ENCODE measurements at places on chromosomes 5 and 9. TPM values are rescaled to one million over a fixed set of nuclear protein-coding genes. Genes with fewer than 3 reads are reported as not detected.

Gene ARSI
- total RNA-seq: 15.2 TPM

Gene SLC2A6
- 2.9 TPM for total RNA-seq

Gene MOB3B
- under 0.01 TPM for total RNA-seq

Gene ZDHHC11B
- not detected for total RNA-seq

Gene SMIM33
- total RNA-seq: not detected

Gene FOXD4L4
- total RNA-seq: under 0.01 TPM

Gene CCDC180
- total RNA-seq: 0.90 TPM

Gene RASEF
- total RNA-seq: under 0.01 TPM

Gene ANKH
- 5.6 TPM for total RNA-seq

Gene SLC23A1
- total RNA-seq: not detected

Gene INSL4
- not detected for total RNA-seq

Gene UNC5A
- total RNA-seq: not detected

Gene ZFP2
- 0.56 TPM for total RNA-seq

DNA sequence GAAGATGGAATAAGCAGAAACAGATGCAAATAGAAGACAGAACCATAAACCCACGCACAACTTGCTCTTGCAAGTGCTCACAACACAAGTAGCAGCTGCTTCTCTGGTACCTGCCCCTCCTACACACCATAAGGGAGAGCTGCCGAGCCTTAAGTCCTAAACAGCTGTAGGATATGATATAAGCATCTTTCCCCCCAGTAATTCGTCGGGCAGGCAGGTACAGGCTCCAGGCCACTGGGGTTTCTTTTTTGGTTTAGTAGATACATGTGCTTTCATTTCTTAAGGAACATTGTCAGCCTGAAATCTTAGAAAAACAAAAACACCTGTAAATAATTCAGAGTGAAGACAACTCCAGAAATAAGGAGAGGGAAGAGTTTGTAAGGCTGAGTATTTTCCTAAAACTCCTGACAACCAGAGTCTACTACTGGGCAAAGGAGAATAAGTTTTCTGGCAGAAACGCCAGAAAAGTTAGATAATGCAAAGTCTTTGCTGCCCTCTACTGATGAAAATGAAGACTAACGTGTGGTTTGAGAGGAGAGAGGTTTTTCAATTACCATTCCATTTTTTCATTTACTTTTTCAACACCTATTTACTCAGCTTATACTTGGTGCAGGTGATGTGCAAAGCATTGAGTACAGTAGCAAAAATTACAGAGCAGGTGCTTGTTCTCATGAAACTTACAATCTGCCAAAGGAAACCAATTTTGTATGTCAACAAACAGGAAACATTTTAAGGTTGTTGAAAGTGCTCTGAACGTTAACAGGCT, 20.1 kb upstream of the TCERG1 start:
- peaks cover 16% of the 10 kb centered on the region for H3K27me3 ChIP-seq
- H3K4me3 ChIP-seq: no peak overlapping the region
- DNase-seq: peak; percentile 52
- H3K4me1 ChIP-seq: no peaks in the 10 kb centered on the region

GRCh38 chr5:62477801-62478200, 65.2 kb downstream of the IPO11 start:
- DNase-seq: peak; percentile 83
- no peak overlapping the region for H3K27ac ChIP-seq
- H3K4me1 ChIP-seq: peaks cover 6% of the 10 kb centered on the region
- H3K4me3 ChIP-seq: no peak overlapping the region
- no peaks in the 10 kb centered on the region for H3K36me3 ChIP-seq

GRCh38 chr9:29769019-29769418, 2195.7 kb upstream of the C9orf72 start:
- H3K27ac ChIP-seq: no peak overlapping the region
- no peak overlapping the region for H3K4me3 ChIP-seq
- no peaks in the 10 kb centered on the region for H3K4me1 ChIP-seq

DNA sequence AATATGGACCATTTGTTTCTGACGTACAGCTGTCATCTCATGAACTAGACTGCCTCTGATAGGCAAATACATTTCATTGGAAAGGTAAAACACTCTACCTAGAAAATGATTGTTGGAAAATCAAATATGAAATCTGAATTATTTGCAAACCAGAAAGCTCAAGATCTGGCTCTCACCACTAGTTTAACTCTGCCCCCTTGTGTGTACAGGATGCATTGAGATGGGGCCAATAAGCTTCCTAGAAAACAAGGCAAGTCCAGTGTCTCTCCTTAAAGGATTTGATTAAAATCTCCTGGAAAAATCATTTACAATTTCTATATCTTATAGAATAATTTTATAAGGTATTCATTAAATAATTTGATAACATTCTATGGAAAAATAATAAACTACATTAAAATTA, 311.9 kb upstream of the ANKH start:
- H3K27me3 ChIP-seq: no peaks in the 10 kb centered on the region
- H3K36me3 ChIP-seq: no peaks in the 10 kb centered on the region
- H3K4me1 ChIP-seq: no peaks in the 10 kb centered on the region

GRCh38 chr5:72649449-72649848, 142.2 kb upstream of the ZNF366 start:
- peaks cover 1% of the 10 kb centered on the region for H3K27me3 ChIP-seq
- peaks cover 4% of the 10 kb centered on the region for H3K4me1 ChIP-seq
- H3K27ac ChIP-seq: no peak overlapping the region
- no peaks in the 10 kb centered on the region for H3K36me3 ChIP-seq
- H3K4me3 ChIP-seq: no peak overlapping the region

GRCh38 chr5:168714046-168714445, 134.9 kb upstream of the PANK3 start:
- H3K27me3 ChIP-seq: no peaks in the 10 kb centered on the region
- no peaks in the 10 kb centered on the region for H3K36me3 ChIP-seq
- H3K4me1 ChIP-seq: peaks cover 7% of the 10 kb centered on the region
- no peak overlapping the region for H3K4me3 ChIP-seq
- peak; percentile 47 for DNase-seq

GRCh38 chr9:101458963-101459631, 23.5 kb upstream of the ALDOB start:
- no peaks in the 10 kb centered on the region for H3K36me3 ChIP-seq
- no peak overlapping the region for H3K27ac ChIP-seq
- peaks cover 5% of the 10 kb centered on the region for H3K4me1 ChIP-seq
- no peaks in the 10 kb centered on the region for H3K27me3 ChIP-seq
- H3K4me3 ChIP-seq: no peak overlapping the region
- DNase-seq: peak; percentile 83

DNA sequence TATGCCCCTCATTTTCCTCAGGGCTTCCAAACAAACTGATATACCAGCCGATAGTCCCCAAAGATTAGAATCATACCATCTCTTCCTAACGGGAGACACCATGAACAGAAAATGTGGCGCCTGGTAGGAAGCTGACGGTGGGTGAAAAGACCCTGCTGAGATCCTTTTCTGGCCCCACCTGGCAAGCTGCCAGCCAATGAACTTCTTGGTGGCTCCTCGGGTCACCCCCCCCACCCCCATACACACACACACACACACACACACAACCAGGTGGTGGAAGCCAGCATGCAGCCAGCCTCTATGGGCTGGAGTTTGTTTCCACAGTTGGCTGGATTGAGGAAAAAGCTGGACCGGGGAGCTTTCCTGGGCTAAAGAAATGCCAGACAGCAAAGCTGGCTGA, 4.8 kb upstream of the CCIN start:
- 0 out of 2 replicates have a peak overlapping the region, but pooled peaks have one; percentile 3 for H3K27ac ChIP-seq
- H3K4me3 ChIP-seq: no peak overlapping the region
- peaks cover 31% of the 10 kb centered on the region for H3K4me1 ChIP-seq
- H3K27me3 ChIP-seq: no peaks in the 10 kb centered on the region
- no peak for DNase-seq

GRCh38 chr9:37215830-37216229, 95.5 kb downstream of the ZCCHC7 start:
- H3K4me3 ChIP-seq: no peak overlapping the region
- H3K4me1 ChIP-seq: no peaks in the 10 kb centered on the region
- DNase-seq: peak; percentile 55
- no peaks in the 10 kb centered on the region for H3K36me3 ChIP-seq
- no peaks in the 10 kb centered on the region for H3K27me3 ChIP-seq
- no peak overlapping the region for H3K27ac ChIP-seq

- H3K27me3 ChIP-seq: no peaks in the 10 kb centered on the region
- H3K36me3 ChIP-seq: no peaks in the 10 kb centered on the region
- H3K27ac ChIP-seq: peak overlapping the region; percentile 79
- peak overlapping the region; percentile 65 for H3K4me3 ChIP-seq
- peaks cover 2% of the 10 kb centered on the region for H3K4me1 ChIP-seq
Measured at GRCh38 chr5:14872070-14872989, 752 bp upstream of the ANKH start.

GRCh38 chr5:129972465-129973141, 68.3 kb downstream of the CHSY3 start:
- no peak overlapping the region for H3K4me3 ChIP-seq
- no peak for DNase-seq

DNA sequence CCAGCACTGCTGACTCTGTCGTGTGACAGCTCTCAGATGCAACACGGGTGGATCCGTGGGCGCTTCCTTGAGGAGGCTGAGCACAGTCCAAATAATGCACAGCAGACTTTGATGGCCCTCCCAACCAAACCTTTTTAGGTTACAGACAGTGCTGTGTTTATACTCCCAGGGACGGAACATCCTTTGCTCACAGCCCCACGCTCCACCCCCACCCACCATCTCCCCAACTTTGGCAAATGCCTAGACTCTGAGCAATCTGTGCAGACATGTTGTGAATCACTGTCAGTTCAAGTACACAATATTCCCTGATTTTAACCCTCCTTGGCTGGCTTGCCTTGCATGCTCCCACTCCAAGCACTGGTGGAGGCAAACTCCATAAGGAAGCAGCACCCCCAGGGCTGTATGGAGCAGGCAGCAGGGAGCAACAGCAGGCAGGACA, 324.6 kb downstream of the MLLT3 start:
- no peaks in the 10 kb centered on the region for H3K27me3 ChIP-seq
- no peaks in the 10 kb centered on the region for H3K36me3 ChIP-seq
- DNase-seq: peak; percentile 88
- peak overlapping the region; percentile 36 for H3K27ac ChIP-seq

- no peak for DNase-seq
- no peak overlapping the region for H3K27ac ChIP-seq
- H3K4me3 ChIP-seq: no peak overlapping the region
Measured at GRCh38 chr5:57900381-57900944, 417.9 kb upstream of the ACTBL2 start.

GRCh38 chr5:40678460-40679147, 1.1 kb upstream of the PTGER4 start:
- H3K27ac ChIP-seq: peak overlapping the region; percentile 63
- no peaks in the 10 kb centered on the region for H3K36me3 ChIP-seq
- peak overlapping the region; percentile 94 for H3K4me3 ChIP-seq
- peaks cover 13% of the 10 kb centered on the region for H3K4me1 ChIP-seq

- DNase-seq: no peak
- no peak overlapping the region for H3K27ac ChIP-seq
- H3K27me3 ChIP-seq: no peaks in the 10 kb centered on the region
- H3K4me3 ChIP-seq: no peak overlapping the region
- H3K36me3 ChIP-seq: peaks cover 73% of the 10 kb centered on the region
- peaks cover 38% of the 10 kb centered on the region for H3K4me1 ChIP-seq
Measured at GRCh38 chr5:14414656-14415023, 167.0 kb upstream of the OTULINL start.

- H3K4me1 ChIP-seq: peaks cover 7% of the 10 kb centered on the region
- no peaks in the 10 kb centered on the region for H3K27me3 ChIP-seq
- peaks cover 54% of the 10 kb centered on the region for H3K36me3 ChIP-seq
- H3K27ac ChIP-seq: peak within 1 kb of the TSS; percentile 73
- DNase-seq: peak; percentile 56
- peak within 1 kb of the TSS; percentile 90 for H3K4me3 ChIP-seq
Measured at GRCh38 chr9:136439481-136440408, at the start of gene INPP5E. Gene INPP5E (minus strand): TSS chr9:136439845. CDS start chr9:136439419, 426 bp downstream.

DNA sequence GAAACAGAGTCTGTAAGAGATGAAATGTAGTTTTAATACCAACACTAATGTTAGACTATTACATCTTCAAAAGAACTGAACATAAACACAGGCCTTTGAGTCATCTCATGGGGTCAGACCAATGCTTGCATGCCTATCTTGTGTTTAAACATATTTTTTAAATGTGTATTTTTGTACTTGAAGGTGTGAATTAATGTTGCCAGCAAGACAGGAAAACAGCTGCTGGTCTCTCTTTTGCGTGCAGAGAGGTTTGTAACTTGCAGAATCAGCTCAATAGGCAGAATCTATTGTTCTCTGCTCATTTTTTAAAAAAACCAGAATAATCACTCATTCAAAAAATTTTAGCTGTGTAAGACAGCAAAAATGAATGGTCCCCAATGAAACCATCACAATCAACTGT, 180.2 kb downstream of the ALDH1A1 start:
- peak; percentile 7 for DNase-seq
- H3K4me1 ChIP-seq: no peaks in the 10 kb centered on the region
- no peak overlapping the region for H3K4me3 ChIP-seq
- no peaks in the 10 kb centered on the region for H3K27me3 ChIP-seq

DNA sequence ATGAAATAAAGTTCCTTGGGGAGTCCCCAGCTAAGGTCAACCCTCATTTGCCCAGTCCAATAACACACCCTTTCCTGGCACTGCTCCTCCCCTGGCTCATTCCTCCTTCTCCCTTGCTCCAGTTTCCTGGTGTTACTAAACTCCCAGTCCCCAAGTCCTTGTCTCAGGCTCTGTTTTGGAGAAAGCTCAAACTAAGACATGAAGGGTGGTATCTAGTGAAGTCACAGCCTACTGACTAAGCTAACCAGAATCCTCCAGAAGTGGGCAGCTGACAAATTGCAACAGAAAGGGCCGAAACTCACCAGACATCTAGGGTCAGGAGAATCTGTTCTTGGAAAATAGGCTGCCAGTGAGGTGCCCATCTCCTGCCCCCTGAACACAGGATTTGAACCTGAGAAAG, 118.7 kb upstream of the NEK6 start:
- H3K27ac ChIP-seq: no peak overlapping the region
- no peaks in the 10 kb centered on the region for H3K27me3 ChIP-seq
- no peak overlapping the region for H3K4me3 ChIP-seq
- no peaks in the 10 kb centered on the region for H3K36me3 ChIP-seq

GRCh38 chr5:7728076-7728475, 122.9 kb downstream of the CFAP90 start:
- no peak overlapping the region for H3K4me3 ChIP-seq
- H3K4me1 ChIP-seq: no peaks in the 10 kb centered on the region
- no peak for DNase-seq
- no peaks in the 10 kb centered on the region for H3K36me3 ChIP-seq
- H3K27me3 ChIP-seq: no peaks in the 10 kb centered on the region

GRCh38 chr5:173840111-173840983, 47.8 kb upstream of the CPEB4 start:
- no peak overlapping the region for H3K4me3 ChIP-seq
- no peak for DNase-seq
- H3K27me3 ChIP-seq: peaks cover 3% of the 10 kb centered on the region

GRCh38 chr5:157109744-157110143, 900 bp upstream of the HAVCR2 start:
- H3K4me1 ChIP-seq: no peaks in the 10 kb centered on the region
- no peaks in the 10 kb centered on the region for H3K27me3 ChIP-seq
- DNase-seq: no peak
- H3K36me3 ChIP-seq: no peaks in the 10 kb centered on the region
- H3K27ac ChIP-seq: no peak overlapping the region

GRCh38 chr9:113589890-113590289, 126.4 kb downstream of the RGS3 start:
- H3K36me3 ChIP-seq: peaks cover 6% of the 10 kb centered on the region
- H3K4me1 ChIP-seq: peaks cover 3% of the 10 kb centered on the region
- no peak overlapping the region for H3K27ac ChIP-seq
- no peaks in the 10 kb centered on the region for H3K27me3 ChIP-seq

GRCh38 chr9:27112235-27112634, 3.2 kb downstream of the TEK start:
- peak overlapping the region; percentile 83 for H3K27ac ChIP-seq
- H3K4me1 ChIP-seq: peaks cover 11% of the 10 kb centered on the region
- no peaks in the 10 kb centered on the region for H3K27me3 ChIP-seq
- no peak for DNase-seq
- no peak overlapping the region for H3K4me3 ChIP-seq

GRCh38 chr9:97059626-97060025, 20.7 kb upstream of the CTSV start:
- no peaks in the 10 kb centered on the region for H3K36me3 ChIP-seq
- no peak for DNase-seq
- no peaks in the 10 kb centered on the region for H3K27me3 ChIP-seq
- H3K4me1 ChIP-seq: no peaks in the 10 kb centered on the region
